ENCODE measurements at places on chromosomes 13 and 19.
A peak's percentile ranks its signal among the peaks of the same experiment; 100 is the strongest.

GRCh38 chr19:41705393-41706174, 2.8 kb upstream of the CEACAM5 start:
- no peak for DNase-seq

GRCh38 chr19:3034656-3035541, 5.8 kb upstream of the TLE2 start:
- DNase-seq: no peak

DNA sequence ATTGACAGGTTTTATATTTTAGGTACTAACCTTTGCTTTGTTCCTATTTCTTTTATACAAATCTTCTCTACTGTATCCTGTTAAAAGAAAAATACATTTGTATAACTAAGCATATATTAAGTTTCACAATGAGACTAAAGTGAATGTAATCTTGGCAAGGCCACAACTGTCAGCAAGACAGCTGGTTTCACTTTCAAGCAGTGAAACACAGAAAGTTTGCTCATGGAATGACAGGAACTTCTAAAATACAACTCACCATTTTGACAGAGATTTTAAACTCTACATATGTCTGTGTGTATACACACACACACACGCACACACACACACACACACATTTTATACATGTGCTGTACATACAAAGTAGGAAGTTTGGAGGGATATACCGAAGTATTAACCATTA, 53.3 kb downstream of the PARP4 start:
- no peak for DNase-seq

- no peak for DNase-seq
These were observed 4.5 kb upstream of the CADM4 start for GRCh38 chr19:43644181-43644580.

DNA sequence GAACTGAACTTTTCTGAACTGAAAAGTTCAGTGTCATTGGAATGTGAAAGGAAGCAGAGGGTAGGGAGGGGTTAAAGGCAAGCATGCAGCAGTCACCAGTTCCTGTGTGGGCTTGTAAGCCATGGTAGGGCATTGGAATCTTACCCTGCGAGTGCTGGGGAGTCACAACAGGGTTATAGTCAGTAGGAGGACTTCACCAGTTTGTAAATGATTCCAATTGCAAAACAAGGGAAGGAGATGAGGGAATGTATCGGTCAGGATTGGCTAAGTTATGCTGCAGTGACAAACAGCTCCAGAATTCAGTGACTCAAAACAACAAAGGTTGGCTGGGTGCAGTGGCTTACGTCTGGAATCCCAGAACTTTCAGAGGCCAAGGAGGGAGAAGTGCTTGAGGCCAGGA, 12.8 kb downstream of the LYPD3 start:
- DNase-seq: no peak

DNA sequence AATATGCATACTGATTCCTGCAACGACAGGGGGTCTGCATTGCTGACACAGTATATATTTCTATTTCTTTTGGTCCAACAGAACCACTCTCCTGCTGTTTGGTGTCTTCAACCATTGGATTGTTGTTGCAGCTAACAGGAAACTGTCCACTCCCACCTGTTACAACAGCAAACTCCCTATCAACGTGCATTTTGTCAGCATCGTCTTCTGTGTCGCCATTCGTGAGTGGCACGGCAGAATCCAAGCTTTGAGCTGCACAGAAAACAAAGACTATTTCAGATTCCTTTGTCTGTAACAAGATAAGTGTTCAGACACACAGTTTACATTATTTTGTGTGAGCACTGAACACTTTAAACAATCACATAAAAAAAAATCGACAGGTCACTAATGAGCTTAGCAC, 31.3 kb downstream of the ANKRD10 start:
- DNase-seq: no peak

DNA sequence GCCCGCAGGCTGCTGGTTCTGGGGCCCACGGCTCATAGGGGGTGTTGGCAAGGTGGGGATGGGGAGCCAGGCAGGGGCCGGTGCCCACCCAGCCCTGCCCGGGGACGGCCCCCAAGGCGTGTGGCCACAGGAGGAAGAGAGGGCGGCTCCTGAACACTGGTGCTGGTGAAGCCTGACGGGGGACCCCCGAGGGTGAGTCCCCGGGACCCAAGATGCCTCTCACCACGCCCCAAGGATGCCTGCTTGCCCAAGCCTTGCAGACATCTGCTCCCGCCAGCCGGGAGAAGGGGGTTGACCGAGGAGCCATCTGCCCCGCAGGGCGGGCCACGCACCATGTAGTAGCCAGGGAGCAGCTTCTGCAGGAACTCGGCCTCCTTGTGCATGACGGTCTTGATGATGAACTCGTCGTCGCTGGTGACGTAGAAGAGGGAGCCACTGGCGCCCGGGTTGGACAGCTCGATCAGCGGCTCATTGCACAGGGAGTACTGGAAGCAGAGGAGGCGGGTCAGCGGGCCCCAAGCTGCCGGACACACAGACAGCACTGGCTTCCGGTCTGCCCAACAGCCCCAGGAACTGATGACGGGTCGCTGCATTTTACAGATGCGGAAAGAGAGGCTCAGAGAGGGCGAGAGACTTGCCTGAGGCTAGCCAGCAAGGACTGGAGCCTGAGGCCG, 29.6 kb upstream of the CACTIN start:
- no peak for DNase-seq

DNA sequence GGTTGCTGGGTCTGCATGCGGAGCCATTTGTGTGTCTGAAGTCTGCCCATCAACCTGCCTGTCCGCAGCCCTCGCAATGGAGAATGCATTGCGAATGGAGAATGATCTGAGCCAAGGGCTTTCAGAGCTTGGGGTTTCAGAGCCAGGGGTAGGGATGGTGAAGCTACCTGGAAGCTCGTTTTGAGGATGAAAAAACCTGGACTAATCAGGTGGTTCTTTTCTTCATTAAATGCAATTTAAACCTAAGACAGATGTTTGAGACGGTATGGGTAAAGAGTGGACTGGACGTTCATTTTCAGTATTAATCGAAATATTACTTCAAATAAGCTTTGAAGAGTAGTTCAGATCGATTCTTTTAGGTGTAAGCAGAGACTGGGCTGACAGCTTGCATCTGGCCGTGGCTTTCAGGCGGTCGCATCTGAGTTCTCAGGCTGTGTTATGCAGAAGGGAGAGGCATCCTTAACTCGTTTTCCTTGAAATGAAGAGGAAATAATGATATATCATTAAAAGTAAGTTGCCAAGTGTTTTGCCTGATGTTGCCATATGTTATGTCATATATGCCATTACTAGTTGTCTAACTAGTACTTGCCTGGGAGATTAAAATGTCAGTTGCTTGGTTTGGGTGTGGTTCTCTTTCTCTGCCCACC, 801 bp downstream of the MCF2L start:
- no peak for DNase-seq

- no peak for DNase-seq
These were observed 662.8 kb upstream of the SLITRK6 start for GRCh38 chr13:86462011-86462410.

DNA sequence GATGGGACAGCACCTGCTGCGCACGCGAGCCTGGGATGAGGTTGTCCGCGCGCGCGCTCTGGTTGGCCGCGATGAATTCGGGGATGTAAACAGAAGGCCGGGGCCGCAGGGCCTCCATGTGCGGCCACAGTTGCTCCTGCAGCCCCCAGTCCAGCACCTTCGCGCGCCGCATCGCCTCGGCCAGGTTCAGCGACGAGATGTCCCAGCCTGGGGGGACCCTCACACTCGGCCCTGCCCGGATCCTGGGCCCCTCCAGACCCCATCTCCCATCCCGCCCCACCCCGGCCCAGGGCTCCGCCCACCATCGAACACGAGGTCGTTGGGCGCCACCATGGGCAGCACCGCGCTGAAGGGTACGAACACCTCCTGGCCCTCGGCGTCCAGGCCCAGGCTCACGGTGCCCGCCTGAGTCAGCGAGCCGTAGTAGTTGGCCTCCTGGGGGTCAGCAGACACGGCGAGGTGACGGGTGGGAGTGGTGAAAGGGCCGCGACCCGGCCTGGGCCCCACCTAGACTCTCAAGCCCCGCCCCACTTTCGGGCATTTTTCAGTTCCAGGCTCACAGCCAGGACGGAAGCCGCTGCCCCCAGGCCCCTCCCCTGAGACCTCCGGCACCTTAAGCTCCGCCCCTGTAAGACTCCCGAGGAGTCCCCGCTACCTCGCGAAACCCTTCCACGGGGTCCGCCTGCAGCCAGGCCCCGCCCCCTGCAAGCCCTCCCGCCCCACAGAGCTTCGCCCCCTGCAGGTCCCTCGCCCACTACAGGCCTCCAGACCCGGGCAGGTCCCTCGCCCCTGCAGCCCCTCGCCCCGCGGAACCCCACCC, 1.1 kb downstream of the ISYNA1 start:
- peak; percentile 75 for DNase-seq

DNA sequence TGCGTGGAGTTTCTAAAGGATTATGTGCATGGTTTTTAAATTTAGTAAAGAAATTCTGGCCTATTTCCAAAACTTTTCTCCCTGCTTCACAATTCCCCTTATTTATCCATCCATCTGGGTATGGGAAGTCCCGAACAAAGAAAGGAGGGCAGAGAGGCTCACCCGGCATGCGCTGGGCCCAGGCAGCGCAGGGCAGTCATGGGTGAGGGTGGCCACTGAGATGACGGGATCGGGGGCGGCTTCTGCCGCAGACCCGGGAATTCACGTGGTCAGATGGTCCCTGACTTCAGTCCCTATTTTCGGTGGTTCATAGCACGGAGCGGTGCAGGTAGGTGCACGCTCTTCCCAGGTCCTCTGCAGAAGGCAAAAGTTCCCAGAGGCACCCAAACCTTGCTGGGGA, 14.5 kb downstream of the IRS2 start:
- DNase-seq: no peak

- no peak for DNase-seq
These were observed 26.2 kb upstream of the HIF3A start for GRCh38 chr19:46270521-46271256.

DNA sequence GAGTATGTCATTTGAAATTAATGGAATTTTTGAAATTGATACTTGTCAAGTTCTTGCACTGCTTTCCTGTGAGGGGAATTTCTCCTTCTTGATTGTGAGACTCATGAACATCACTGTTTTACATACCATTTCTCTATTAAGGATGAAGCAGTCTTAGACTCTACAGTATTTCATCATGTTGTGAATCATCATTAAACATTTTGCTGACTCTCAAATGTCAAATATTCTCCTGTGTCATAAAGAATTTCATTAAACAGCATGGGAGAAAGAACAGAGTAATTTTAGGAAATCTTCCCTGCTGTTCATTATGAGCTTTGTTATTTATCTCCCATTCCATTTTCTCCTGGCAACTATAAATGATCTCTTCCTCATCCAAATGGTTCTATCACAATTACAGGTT, 729.0 kb downstream of the PCDH9 start:
- no peak for DNase-seq

DNA sequence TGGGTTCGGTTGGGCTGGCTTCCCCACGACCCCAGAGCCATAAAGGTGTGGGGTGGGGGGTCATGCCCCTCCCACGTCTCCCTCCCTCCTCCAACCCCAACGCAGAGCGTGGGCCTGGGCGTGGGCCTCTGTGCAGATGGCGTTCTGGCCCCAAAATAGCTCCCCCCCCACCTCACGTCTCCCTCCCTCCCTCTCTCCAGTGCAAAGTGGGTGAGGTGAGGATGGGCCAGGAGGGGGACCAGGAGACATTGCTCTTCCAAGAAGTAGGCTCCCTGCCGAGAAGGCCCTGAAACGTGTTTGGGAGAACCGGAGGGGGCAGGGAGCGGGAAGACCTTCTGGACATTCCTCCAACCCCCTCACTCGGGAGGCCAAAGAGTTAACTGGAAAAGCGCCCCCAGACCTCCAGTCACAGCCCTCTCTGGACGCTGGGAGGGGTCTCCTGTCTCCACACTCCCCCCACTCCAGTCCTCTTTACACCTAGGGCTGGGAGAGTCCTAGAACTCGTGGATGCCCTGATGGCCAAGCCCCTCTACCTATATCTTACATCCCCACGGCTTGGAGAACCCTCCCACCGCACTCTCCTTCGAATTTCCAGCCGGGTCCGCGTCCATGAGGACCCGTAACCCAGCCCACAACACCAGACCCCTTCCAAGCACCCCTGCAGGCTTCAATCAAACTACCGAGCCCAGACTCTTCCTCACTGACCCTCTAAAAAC, 855 bp downstream of the UNC13A start:
- no peak for DNase-seq

DNA sequence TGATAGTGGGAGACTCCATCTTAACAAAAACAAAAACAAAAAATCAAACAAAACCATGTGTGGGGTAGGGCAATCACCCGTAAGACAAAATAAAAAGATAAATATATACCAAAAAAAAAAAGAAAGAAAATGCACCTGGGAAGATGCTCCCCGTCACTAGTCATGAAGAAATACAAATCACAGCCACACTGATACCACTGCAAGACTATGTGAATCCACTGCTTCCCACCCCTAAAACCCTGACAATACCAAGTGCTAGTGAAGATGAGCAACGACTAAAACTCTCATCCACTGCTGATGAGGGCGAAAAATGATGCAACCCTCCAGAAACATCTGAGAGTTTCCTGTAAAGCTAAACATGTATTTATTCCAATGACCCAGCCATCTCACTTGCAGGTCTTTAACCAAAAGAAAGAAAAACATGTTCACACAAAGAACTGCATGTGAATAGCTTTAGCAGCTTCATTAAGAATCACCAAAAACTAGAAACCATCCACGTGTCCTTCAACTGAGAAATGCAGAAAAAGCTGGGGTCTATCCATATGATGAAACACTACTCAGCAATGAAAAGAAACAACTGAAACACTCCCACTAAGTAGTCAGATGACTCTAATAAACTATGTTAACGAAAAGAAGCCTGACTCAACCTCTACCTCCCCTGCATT, 31.7 kb downstream of the BRD4 start:
- no peak for DNase-seq

DNA sequence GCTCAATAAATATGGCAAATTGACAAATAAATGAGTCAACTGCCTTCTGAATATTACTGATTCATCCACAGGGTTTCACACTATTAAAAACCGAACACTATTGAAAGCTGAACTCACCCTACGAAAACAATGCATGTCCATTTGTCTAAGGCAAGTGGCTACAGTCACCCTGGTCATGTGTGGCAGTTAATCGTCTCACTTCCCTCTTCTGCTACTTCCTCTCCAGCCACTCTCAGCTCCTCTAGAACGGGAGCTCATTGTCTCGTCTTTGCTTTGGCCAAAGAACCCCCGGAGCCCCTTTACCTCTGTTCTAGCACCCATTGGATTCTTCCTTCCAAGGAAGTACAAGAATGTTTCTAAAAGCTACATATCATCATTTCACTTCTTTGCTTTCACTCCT, 74.4 kb upstream of the ZNF599 start:
- no peak for DNase-seq

GRCh38 chr13:93811071-93811737, 584.6 kb downstream of the GPC6 start:
- no peak for DNase-seq

DNA sequence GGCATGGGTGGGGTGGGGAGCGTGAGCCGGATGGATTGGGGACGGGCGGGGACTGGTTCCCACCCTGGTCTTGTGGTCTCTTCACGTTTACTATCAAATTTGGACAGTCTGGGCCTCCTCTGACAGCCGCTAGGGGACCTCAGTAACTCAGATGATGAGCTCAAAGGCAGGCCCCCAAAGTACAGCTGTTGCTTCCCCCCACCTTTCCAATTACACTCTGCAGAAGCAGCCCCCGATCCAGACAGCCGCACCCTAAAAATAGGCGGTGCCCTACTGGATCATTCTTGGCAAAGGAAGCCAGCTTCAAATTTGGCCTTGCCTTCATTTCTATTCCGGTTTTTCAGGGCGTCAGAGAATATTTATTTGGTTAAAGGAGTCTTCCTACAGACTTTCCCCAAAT, 1.9 kb upstream of the FOXO1 start:
- no peak for DNase-seq

GRCh38 chr13:20128459-20128931, 32.4 kb downstream of the GJA3 start:
- peak; percentile 57 for DNase-seq

- no peak for DNase-seq
These were observed 79.6 kb downstream of the GGACT start for GRCh38 chr13:100508996-100509395.
